H7 (cell line): ENCODE measurements at places on chromosomes 3 and 15.

GRCh38 chr3:58366699-58367098 is 34.0 kb downstream of the PXK start:
- no peak for DNase-seq

GRCh38 chr3:170792471-170792870 is 77.5 kb downstream of the RPL22L1 start:
- no peak for DNase-seq

DNA sequence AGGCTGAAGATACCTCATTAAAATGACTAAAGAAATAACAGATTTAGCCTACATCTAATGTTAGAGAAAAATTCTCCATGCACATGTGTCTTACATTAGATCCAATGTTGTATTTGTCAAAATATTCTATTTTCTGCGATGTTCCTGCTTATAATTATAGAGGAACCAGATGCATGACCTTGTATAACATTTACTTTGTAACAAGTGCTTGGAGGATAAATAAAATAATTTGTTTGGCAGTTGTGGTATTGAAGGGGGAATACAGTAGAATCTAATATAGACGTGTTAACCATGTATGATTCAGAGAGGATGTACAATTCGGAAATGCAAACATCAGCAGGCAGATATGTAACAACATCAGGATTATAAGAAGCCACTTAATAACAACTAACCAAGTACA is 922.2 kb downstream of the TUSC7 start:
- no peak for DNase-seq

- no peak for DNase-seq
Observed at GRCh38 chr3:132652640-132653270, 6.9 kb downstream of the ACAD11 start.
